ENCODE measurements at places on chromosomes 11 and 22.

DNA sequence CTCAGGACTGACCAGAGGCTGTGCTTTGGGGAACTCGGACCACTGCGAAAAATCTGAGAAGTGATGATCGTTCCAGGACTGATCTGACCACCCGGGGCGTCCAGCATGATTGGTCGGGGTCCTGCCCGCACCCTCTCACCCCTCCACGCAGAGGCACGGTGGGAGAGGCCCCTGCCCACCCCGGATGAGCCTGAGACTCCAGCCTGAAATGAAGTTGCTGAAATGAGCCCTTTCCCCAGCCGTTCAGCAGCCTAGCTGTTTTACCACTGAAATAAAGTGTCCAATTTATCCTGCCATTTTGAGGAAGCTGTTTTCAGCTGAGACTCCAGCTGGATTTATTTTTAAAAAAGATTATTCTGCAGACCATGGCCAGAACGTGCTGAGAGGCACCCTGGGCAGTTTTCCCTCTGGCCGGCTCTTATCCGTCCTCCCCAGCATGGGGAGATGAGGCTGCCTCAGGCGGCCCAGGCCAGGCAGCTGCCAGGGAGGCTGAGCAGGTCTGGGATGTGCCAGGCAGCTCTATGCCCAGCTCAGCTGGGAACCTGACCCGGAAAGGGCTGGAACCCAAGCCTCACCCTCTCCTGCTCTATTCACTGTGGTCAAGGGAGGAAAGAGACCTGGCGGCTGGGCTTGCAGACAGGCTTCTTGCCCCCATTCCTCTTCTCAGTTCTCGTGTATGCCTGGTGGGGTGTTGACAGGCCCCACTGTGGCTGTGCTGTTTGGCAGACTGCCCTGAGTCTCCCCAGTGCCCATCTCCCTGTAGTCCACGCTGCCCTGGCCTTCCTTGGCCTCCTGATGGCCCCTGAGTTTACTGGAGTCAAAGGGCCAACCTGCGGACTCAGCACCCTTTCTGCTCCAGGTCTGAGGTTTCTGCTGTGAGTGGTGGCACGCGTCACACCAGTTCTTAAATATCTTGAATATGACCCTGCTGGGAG lies 161.0 kb upstream of the B3GAT1 start:
- no peak for DNase-seq
- H3K4me3 ChIP-seq = no peak overlapping the region
- H3K27ac ChIP-seq = no peak overlapping the region
- no peaks in the 10 kb centered on the region for H3K36me3 ChIP-seq
- no peaks in the 10 kb centered on the region for H3K27me3 ChIP-seq

DNA sequence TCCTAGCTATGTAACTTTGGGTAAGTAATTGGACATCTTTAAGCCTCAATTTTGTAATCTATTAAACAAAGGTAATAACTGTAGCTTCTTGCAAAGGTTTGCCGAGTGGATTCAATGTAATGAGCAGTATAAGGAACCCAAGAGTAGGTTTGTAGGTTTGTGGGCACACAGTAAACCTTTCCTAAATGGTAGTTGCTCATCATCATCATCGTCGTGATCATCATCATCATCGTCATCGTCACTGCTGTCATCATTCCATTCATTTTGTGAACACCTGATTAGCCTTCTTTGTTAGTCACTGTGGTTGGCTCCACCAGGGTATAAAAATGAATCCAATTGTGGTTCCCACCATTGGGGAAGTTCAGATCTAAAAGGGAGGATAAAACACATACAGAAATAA lies 223.1 kb upstream of the KIRREL3 start:
- no peak overlapping the region for H3K27ac ChIP-seq
- H3K4me1 ChIP-seq = no peaks in the 10 kb centered on the region
- H3K4me3 ChIP-seq = no peak overlapping the region
- H3K27me3 ChIP-seq = no peaks in the 10 kb centered on the region

GRCh38 chr22:46244771-46245170 lies 5.3 kb downstream of the CDPF1 start:
- H3K27ac ChIP-seq = no peak overlapping the region
- H3K27me3 ChIP-seq = no peaks in the 10 kb centered on the region
- H3K4me1 ChIP-seq = no peaks in the 10 kb centered on the region
- H3K4me3 ChIP-seq = no peak overlapping the region
- DNase-seq = no peak
- no peaks in the 10 kb centered on the region for H3K36me3 ChIP-seq

DNA sequence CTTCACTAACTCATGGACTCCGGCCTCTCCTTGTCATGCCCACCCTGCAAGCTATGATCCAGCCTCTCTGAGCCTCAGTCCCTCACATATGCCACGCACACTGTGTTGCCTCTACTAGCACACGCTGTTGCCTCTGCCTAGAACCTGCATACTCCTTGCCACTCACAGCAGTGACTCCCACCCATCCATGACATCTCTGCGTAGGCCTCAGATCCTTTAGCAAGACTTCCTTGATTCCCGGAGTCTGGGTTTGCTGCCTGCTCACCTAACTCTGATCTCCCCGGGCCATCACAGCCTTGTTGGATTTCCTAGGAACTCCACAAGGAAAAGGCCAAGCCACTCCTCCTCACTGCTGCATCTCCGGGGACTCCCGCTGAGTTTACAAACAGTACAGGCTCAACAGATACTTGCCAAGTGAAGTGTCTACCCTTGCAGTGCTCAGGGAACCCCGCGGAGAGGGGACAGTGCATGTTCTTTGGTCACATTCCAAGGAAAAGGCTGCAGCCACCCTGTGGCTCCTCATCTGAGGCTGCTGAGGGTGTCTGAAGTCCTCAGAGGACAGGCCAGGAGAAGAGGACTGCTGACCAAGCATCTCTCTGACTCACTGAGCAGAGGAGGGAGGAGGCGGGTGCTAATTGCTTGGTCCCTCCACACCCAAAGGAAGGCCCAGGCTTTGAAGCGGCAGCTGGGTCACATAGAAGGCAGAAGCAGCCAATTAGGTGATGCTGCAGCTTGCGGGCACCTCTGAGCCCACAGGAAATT lies 42.4 kb upstream of the NAV2 start:
- no peaks in the 10 kb centered on the region for H3K36me3 ChIP-seq
- no peak overlapping the region for H3K27ac ChIP-seq
- H3K4me3 ChIP-seq = no peak overlapping the region
- peaks cover 34% of the 10 kb centered on the region for H3K4me1 ChIP-seq

DNA sequence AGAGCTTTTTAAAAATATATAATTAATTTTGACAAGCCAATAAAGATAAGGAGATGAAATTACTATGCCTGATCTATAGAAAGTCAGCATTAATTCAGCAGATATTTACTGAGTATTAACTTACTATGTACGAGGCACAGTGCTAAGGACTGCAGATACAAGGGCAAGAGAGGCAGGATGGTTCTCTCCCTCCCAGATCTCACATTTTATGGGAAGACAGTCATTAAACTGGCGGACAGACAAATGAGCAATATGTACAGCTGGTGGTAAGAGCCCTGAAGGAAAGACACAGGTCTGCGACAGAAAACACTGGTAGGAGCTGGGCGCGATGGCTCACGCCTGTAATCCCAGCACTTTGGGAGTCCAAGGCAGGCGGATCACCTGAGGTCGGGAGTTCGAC lies 36.8 kb downstream of the MCHR1 start:
- no peak overlapping the region for H3K4me3 ChIP-seq
- no peaks in the 10 kb centered on the region for H3K27me3 ChIP-seq
- H3K36me3 ChIP-seq = no peaks in the 10 kb centered on the region
- H3K4me1 ChIP-seq = peaks cover 33% of the 10 kb centered on the region
- no peak for DNase-seq
- no peak overlapping the region for H3K27ac ChIP-seq

Data from neural progenitor cell (in vitro differentiated cells).